Vagina (tissue), 2 donors: ENCODE measurements at places on chromosomes 2 and 18.

DNA sequence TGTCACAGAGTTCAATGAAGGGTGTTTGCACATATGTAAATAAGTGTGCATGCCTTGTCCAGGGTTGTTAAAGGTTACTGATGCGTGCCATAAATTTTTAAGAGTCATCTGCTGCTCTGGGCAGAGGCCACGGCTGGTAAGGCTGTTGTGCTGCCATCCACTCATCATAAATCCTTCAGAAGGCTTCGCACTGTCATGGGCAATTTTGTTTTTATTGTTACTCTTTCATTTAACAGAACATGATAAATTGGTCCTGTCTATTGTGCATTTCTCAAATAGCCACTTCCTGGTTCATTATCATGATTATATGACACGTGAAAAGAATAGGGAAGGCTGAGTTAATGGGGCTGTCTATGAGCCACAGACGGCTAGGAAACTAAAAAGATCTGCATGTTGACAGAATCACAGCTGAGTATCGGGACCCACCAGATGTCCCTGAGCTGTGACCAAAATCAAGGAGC is 634.3 kb upstream of the SOX11 start:
- no peaks in the 10 kb centered on the region for H3K36me3 ChIP-seq
- no peaks in the 10 kb centered on the region for H3K4me1 ChIP-seq
- H3K27ac ChIP-seq = no peak overlapping the region
- DNase-seq = no peak

DNA sequence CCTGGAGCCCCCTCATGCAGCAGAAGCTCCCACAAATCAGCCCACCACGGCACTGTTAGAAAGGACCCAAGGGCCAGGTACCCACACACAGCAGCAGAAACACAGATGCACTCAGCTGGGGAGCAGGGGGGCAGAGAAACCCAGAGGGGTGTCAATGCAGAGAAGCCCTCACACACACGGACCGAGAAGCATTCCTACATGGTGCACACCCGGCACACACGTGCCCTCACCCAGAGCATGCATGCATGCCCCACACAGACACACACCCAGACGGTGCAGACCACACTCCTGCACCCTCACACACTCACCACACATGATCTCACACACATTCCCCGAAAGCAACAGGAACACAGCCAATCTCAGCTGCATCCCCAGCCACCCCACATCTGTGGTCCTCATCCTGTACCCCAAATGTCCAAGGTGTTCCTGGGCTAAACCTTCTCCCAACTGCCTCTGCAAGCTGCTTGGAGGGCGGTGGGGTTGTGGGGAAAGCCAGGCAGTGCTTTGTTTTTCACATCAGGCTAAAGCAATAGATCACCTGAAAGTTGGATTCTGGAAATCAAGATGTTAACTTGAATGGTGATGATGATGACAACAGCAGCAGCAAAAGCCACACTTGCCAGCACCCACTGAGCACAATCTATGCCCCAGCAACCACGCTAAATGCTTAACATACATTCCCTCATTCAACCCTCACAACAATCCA is 102.3 kb downstream of the ZFP36L2 start:
- H3K4me1 ChIP-seq = peaks cover 40% of the 10 kb centered on the region
- H3K4me3 ChIP-seq = no peak overlapping the region
- DNase-seq = no peak
- no peak overlapping the region for H3K27ac ChIP-seq

DNA sequence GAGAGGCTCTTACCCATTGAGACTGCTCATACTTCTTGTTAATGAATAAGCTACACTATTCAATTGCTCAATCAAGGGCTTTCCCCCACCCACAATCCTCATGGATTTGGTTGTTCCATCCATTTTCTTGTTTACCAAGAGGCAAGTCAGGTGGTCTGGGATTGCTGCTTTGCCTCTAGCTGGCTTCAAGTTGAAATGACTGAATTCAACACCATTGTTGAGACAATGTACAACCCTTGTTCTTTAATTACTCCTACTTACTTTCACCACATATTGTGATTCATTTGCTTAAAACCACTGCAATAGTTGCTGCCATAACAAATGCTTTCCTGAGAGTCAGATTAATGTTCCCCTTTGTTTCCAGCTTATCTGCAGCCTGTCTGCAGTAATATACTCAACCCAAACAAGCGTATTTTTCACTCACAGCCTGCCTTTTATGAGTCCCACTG is 532.2 kb downstream of the RIT2 start:
- H3K4me1 ChIP-seq = no peaks in the 10 kb centered on the region
- H3K4me3 ChIP-seq = no peak overlapping the region
- no peak for DNase-seq
- H3K27ac ChIP-seq = no peak overlapping the region
- no peaks in the 10 kb centered on the region for H3K36me3 ChIP-seq

DNA sequence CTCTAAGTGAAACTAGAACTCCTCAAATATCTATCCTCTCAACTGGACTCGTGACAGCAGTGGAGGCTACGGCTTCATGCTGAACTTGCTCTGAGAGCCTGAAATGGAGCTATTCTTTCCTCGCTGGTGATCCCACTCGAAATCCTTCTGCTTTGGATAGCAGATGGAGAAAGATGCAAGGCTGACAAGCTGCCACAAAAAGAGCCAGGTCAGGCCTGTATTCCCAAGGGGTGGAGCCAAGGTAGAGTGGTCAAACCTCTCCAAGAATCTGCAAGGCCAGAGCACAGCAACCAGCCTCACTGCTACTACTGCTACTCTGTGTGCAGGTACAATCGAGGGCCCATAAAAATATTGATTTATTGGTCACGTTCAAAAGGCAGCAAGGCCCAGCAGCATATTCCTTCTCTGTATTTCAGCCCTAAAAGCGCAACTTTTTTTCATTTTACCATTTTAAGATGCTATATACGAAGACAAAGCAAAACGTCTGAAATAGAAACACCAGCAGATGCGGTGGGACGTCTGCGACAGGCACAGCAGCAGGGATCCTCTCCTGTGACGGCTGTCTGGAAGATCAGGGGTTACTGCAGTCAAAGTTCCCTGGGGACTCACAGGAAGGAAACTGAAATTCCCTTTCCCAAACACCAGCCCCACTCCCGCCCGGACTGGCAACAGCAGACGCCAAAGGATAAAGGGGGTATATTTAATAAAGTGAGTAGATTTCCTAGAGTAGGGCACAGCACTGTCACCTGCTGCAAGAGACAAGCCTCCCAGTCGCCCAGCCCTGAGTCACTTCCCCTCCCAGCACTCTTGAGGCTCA is 2.4 kb downstream of the SPRED2 start:
- peaks cover 25% of the 10 kb centered on the region for H3K4me1 ChIP-seq
- H3K27ac ChIP-seq = peak overlapping the region; percentile 94
- peak overlapping the region; percentile 91 for H3K4me3 ChIP-seq
- peak; percentile 72 for DNase-seq
- H3K36me3 ChIP-seq = no peaks in the 10 kb centered on the region

- H3K27me3 ChIP-seq = no peaks in the 10 kb centered on the region
- no peak overlapping the region for H3K4me3 ChIP-seq
- H3K36me3 ChIP-seq = no peaks in the 10 kb centered on the region
- peak; percentile 67 for DNase-seq
Measured at GRCh38 chr2:46815121-46815802, 100.3 kb downstream of the MCFD2 start.

GRCh38 chr2:168037778-168038177 is 209.6 kb downstream of the STK39 start:
- H3K27me3 ChIP-seq = no peaks in the 10 kb centered on the region
- no peak overlapping the region for H3K4me3 ChIP-seq
- H3K36me3 ChIP-seq = no peaks in the 10 kb centered on the region
- no peaks in the 10 kb centered on the region for H3K4me1 ChIP-seq

- H3K4me3 ChIP-seq = no peak overlapping the region
- no peaks in the 10 kb centered on the region for H3K27me3 ChIP-seq
- H3K27ac ChIP-seq = no peak overlapping the region
- no peak for DNase-seq
Measured at GRCh38 chr18:73688161-73688560, 459.5 kb downstream of the FBXO15 start.

DNA sequence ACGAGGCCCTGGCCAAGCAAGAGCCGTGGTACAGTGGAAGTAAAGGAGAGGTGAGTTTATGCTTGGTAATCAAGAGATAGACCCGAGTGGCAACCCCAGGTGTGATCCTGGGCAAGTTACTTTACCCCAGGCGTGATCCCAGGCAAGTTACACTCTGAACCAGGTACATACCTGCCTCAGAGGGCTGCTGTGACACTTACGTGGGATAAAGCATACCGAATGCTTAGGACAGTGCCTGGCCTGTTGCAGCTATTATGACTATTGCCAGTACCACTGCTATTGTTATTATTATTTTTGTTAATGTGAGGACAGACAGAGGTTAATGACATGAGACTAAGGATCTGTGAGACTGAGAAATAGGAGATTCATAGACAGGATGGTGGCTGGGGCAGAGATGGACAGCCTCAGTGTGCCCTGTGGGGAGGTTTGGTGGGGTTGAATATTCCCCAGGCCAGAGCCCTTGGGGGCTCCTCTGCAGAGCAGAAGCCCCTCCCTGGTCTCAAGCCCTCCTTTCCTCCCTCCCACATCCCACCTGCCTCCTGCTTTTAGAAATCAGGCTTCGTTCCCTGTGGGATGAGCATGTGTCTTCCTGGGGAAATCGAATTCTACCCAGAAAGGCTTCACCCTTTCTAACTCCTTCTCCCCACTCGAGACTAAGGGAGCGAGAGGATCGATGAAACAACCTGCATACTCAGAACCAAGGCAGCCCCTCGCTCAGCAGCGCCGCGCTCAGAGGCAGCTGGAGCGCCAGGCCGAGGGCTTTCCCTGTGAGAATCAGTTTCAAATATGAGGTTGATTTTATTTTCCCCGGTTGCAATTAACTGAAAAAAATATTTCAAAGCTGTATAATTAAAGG is 62.0 kb upstream of the SIX3 start:
- H3K27ac ChIP-seq = no peak overlapping the region
- H3K36me3 ChIP-seq = no peaks in the 10 kb centered on the region
- no peak for DNase-seq
- H3K27me3 ChIP-seq = no peaks in the 10 kb centered on the region
- H3K4me3 ChIP-seq = no peak overlapping the region

DNA sequence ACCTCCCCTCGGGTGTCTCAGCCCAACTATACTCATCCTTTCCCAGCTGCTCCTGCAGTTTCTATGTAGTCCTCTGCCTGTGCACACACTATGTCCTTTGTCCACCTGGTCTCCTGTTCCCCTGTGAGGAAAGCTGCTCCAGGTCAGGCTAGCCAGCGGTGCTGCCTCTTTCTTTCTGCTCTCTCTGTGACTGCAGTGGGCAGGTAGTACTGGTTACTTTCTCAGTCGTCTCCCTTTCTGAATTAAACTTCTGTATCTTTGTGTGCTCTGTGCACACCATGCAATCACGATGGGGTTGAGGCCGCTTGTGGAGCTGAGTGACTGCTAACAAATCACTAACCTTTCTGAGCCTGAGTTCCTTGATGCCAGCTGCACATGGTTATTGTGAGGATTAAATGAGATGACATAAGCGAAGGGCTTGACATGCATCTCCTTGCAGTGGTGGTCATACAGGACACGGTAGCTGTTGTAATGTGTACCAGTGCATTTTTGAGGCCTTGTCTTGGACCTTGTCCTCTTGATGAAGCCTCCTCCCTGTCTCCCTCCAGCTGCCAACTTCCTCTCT is 3.5 kb downstream of the FARP2 start:
- H3K4me1 ChIP-seq = peaks cover 50% of the 10 kb centered on the region
- no peak overlapping the region for H3K27ac ChIP-seq
- H3K36me3 ChIP-seq = no peaks in the 10 kb centered on the region
- H3K4me3 ChIP-seq = no peak overlapping the region

DNA sequence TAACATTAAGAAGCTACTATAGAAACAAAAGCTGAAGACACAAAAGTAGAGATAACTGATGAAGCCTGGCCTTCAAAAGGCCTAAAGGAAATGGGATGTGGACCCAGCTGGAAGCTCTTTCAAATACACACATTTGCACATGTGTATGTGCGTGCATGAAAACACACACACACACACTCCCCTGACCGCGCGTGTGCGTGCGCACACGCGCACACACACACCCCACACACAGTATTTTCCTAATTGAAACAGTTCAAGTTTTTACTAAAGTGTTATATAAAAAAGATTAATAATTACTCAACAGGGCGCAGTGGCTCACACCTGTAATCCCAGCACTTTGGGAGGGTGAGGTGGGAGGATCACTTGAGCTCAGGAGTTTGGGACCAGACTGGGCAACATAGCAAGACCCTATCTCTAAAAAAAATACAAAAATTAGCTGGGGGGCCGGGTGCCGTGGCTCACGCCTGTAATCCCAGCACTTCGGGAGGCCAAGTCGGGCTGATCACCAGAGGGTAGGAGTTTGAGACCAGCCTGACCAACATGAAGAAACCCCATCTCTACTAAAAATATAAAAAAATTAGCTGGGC is 111.5 kb downstream of the PLEKHM3 start:
- no peaks in the 10 kb centered on the region for H3K4me1 ChIP-seq
- no peak for DNase-seq
- H3K27ac ChIP-seq = no peak overlapping the region
- no peaks in the 10 kb centered on the region for H3K36me3 ChIP-seq

DNA sequence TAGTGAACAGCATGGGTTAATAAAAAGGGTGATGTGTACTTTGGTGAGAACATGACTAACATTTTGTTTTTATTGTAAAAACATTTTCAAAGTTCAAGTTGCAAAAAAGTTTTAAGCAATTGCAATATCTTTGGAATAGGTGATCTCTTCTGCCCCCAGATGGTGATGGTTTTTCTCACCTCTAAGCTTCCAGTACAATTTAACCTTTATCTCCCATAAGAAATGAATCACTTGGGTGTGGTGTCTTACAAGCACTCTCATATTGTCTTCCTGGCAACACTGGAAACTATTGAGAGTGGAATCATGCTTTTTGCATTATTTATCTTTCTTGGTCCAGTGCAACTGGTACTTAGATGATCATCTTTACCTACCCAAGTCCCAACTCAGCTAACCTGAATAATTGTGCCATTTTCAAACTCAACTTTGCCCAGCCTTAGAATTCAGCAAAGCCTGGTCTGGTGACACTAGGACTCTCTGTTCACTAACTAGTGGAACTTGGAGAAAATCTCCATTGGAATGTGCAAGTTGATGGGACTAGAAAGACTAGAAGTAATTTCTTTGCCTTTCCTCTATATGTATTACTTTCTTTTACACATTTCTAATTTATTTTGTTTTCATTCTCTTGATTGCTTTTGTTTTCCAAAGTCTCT is 964.7 kb upstream of the ZEB2 start:
- H3K27ac ChIP-seq = no peak overlapping the region
- no peaks in the 10 kb centered on the region for H3K27me3 ChIP-seq
- no peak for DNase-seq
- no peaks in the 10 kb centered on the region for H3K36me3 ChIP-seq
- no peak overlapping the region for H3K4me3 ChIP-seq

- no peaks in the 10 kb centered on the region for H3K4me1 ChIP-seq
- H3K4me3 ChIP-seq = no peak overlapping the region
- no peak overlapping the region for H3K27ac ChIP-seq
- no peaks in the 10 kb centered on the region for H3K36me3 ChIP-seq
- H3K27me3 ChIP-seq = no peaks in the 10 kb centered on the region
Measured at GRCh38 chr18:79657342-79657996, 22.1 kb upstream of the CTDP1 start.
